EH (cell line): ENCODE measurements at places on chromosomes 16 and 17.
A peak's percentile ranks its signal among the peaks of the same experiment; 100 is the strongest.

DNA sequence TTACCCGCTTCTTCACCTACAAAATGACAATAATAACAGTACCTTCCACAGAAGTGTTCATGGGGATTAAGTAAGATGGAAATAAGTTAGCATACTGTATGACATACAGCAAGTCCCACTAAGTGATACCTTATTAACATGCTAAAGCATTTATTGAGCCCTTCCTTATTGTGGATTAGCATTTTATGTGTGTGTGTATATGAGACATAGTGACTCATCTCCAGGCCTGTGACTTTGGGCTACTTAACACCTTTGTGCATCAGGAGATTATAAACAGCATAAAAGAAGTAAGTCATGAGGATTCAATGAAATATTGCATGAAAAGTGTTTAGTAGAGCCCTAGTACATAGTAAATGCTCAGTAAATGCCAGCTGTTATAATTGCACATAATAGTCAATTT is 52.9 kb downstream of the CA10 start:
- DNase-seq: no peak

- no peak for DNase-seq
These were observed 10.1 kb downstream of the HMOX2 start for GRCh38 chr16:4486126-4486893.

- DNase-seq: peak; percentile 83
These were observed 662 bp downstream of the PGS1 start for GRCh38 chr17:78379131-78379491.

DNA sequence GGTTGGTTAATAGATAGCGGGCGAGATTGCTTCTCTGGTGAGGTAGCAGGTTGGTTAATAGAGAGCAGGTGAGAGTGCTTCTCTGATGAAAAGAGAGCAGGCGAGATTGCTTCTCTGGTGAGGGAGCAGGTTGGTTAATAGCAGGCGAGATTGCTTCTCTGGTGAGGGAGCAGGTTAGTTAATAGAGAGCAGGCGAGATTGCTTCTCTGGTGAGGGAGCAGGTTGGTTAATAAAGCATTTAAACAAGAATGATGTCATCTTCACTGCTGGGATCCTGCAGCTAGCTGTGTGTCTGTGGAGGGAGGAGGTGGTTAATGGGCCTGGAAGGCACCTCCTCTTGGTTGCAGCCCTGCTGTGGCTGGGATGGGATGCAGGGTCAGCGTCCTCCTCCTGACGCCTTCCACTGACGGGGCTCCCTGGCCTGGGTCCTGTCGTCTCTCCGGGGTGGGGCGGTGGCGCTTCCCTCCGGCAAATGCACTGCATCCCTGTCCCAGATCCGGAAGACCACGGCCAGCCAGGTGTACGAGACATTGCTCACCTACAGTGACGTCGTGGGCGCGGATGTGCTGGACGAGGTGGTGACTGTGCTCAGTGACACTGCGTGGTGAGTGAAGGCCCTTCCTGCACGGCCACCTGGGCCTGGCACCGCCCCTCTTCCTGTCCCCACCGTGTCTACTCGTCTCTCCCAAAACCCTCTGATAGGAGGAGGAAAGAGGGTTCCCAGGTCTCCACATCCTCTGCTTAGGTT is 99.2 kb upstream of the ZNF750 start:
- no peak for DNase-seq

GRCh38 chr17:79406316-79406715 is 204.5 kb downstream of the RBFOX3 start:
- no peak for DNase-seq

DNA sequence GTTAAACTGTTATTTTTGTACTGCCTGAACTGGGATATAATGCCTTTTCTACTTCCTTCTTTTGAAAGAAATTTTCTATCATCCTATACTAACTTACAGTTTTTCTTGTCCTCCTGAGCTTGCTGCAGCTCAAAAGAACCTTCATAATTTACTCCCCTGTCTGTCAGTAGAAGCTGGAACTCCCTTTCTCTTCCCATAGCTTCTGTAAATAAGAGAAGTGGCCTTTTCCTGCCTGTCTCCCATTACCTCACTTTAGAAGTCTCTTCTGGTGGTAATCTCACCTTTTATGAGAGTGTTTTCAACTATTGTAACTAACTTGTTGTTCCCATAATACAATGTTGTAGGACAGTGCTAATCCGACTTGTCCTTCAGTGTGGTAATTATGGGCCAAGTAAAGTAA is 246.7 kb upstream of the TBX2 start:
- no peak for DNase-seq

GRCh38 chr17:9331279-9332131 is 244.1 kb downstream of the STX8 start:
- DNase-seq: no peak

GRCh38 chr17:48074322-48075081 is 26.3 kb downstream of the NFE2L1 start:
- DNase-seq: peak; percentile 83

DNA sequence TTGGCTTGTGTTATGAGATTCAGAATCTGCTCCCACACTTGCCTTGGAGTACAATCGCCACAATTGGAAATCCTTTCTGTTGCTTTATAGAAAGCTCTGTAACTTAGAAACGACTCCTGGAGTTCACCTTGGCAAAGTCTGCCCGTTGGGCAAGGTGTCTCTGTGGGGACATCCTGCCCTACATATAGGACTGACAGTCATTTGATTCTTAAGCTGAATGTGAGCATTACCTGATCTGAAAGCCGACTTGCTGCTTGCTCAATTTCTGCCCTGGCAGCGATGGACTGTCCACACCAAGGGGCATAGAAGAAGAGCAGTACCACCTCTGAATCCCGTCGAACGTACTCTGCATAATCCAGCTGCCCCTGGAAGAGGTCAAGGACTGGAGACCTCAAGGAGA is 6.9 kb downstream of the TXNDC11 start:
- no peak for DNase-seq

DNA sequence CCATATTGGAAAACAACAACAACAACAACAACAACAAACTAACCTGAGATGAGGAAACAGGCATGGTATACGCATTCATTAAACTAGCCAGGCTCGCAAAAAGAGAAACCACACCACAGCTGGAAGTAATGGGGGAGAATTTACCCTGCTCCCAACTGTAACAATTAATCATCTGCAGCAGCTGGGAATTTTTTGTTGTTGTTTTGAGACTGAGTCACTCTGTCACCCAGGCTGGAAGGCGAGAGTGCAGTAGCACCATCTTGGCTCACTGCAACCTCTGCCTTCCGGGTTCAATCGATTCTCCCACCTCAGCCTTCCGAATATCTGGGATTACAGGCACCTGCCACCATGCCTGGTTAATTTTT is 16.3 kb downstream of the PRPSAP1 start:
- DNase-seq: peak; percentile 59

DNA sequence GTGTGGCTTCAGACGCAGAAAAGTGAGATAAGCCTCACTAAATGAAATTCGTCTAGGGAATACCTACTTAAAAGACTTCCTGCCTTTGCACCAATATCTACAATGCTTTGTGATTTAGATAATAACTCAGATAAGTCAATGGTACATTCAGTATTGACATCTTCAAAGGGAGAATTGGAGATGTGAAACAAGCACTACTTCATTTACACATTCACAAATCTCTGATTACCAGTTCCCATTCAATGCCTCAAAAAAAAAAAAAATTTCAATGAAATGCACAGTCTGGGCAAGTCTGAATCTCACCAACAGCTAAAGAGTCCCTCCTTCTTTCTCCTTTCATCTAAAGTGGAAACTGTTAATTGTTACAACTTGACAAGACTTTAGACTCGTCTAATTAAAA is 3.7 kb downstream of the PHF12 start:
- no peak for DNase-seq

DNA sequence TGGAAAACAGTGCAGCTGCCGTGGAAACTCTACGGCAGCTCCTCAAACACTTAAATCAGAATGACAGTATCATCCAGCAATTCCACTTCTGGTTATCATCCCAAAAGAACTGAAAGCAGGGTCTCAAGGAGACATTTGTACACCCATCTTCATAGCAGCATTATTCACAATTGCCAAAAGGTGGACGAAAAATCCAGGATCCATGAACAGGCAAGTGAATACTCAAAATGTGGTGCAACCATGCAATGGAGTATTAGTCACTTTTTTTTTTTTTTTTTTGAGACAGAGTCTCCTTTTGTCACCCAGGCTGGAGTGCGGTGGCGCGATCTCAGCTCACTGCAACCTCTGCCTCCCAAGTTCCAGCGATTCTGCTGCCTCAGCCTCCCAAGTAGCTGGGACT is 10.6 kb upstream of the AATK start:
- DNase-seq: no peak

DNA sequence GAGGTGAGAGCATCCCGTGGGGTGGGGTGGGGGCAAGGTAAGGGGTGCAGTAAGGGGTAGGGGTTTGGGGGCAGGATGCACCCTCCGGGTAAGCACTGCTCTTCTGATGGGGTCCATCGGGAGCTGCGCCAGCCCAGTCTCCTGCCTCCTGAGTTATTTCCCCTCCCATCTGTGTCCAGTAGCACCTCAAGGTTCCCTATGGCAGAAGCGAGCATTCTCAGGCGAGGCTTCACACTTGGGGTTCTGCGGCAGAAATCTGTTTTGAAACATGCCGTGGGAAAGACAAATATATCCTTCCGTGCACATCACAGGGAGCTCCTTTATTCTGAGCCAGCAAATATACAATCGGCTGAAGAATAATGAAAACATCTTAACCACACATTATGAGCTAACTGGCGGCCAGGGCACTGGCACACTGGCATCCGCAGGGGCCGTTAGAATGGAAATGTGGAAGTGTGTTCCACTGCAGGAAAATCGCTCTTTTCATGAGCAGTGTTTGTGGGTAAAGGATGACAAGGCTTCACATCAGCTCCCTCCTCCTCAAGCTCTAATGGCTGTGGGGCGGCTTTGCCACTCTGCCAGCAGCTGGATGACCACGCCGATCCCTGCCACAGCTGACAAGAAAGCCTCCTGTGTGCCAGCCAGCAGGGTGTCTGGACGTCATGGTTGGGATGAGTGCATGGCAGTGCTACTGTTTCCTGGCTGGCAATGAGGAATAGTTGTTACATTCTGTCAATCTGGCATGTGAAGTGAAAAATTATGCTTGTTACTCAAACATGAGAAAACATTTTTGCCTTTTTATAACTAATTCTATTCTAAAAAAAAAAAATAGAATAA is 20.0 kb downstream of the MTHFSD start:
- no peak for DNase-seq

DNA sequence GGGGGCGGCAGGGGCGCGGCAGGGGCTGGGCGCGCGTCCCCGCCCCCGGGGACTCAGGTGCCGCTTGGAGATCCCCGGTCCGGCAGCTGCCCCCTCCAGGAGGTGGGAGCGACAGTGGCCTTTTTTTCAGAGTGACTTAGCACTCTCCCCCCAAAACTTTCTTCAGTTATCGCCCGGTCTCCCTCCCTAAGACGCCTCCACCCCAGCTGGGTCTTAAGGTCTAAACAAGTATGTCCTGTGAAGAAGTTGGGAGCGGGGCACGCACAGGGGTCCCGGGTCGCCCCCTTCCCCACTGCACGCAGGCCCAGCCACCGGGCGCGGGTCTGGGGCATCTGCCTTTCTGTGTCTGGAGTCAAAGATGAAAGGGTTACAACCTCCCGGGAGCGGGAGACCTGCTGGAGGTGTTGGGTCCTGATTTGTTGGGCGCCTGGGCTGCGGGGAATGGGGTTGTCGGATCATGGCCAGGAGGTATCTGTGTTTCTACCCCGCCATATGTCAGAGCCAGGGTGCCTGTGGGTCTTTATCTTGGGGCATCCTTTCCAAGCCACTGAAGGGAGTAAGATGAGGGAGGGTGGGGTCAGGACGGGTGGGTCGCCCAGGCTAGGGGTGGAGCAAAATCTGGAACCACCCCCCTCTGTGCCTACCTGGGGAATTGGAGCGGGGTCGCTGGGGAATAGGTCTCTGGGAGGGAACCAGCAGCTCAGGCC is 757 bp downstream of the FMNL1 start:
- DNase-seq: no peak

GRCh38 chr16:47977802-47978201 is 178.0 kb downstream of the ABCC12 start:
- no peak for DNase-seq

DNA sequence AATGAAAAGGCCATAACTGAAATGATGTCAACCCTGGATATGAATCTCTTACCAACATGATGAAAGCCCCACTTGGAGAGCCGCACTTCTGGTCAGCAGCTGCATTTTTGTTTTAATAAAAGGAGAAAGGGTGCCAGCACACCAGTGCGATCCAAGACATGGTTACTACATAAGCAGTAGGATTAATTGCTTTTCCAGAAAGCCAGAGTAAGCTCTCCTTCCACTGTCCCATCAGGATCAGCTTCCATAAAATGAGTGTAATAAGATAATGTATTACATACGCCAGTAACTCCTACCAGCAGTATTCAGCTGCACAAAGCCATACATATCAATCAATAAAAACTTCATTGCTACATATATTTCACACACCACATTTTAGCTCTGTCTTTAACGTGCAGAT is 26.3 kb upstream of the NACA2 start:
- DNase-seq: no peak

DNA sequence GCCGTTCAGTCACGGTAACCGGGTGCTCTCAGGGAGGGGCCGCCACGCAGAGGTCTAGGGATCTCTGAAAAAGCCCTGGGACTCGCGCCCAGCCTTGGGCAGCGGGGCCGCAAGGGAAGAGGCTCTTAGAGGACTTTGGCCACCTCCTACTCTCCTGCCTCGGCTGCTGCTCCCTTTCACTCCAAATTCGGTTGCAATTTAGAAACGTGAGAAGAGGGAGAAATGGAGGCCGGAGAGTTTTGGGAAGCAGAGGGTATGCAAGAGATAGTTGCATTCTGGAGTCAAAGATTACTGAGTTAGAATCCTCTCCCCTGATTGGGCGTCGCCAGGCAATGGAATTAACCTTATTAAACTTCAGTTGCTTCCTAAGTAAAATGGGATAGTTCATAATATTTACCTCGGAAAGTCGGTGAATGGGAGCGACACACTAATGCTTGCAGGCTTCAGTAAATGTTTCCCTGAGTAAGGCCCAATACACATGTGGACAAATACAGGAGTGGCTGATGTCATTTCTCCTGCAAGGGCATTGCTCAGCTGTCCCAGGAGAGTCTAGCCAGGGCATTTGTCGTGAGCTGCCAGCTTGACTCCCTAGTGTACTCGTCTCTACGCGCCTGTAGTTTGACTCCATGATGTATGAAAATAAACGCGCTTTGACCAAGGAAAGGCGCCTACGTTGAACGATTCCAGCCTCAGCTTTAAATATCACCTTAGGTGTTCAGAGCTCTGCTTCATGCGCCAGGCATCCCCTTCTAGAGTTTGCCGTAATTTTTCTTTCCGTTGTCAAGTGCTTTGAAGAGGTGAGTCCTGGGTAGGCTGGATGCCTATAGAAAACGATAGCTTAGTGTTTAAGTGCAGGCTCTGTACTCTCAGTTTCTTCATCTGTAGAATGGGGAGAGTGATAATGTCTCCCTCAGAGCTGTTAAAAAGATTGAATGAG is 667 bp downstream of the OGFOD1 start:
- DNase-seq: peak; percentile 58
